GOT3 (cell line): ENCODE measurements at places on chromosomes 3 and 15.

GRCh38 chr3:184200825-184201224, 14.8 kb downstream of the ABCF3 start:
- no peak for DNase-seq

- DNase-seq = no peak
Measured at GRCh38 chr15:70275461-70276138, 177.9 kb upstream of the TLE3 start.

- no peak for DNase-seq
Measured at GRCh38 chr3:138875096-138875753, 40.5 kb upstream of the PIK3CB start.

DNA sequence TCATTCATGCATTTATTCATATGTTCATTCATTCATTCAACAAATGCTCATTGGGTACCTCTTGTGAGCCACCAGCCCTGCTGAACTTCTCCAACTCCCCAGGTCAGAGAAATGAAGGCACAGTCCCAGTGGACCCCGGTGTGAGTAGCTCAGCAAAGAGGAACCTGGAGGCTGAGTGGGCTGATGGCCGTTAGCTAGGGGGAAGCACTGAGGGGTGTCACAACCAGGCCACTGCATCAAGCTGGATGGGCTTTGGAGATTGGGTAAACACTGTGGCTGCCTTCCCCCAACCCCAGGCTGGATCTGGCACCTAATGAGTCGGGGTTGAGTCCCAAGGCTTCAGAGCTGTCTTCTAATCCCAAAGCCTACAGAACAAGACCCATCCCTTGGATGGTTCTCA, 12.1 kb upstream of the ALAS1 start:
- DNase-seq = no peak

GRCh38 chr15:69798481-69799250, 299.1 kb downstream of the TLE3 start:
- DNase-seq = no peak

DNA sequence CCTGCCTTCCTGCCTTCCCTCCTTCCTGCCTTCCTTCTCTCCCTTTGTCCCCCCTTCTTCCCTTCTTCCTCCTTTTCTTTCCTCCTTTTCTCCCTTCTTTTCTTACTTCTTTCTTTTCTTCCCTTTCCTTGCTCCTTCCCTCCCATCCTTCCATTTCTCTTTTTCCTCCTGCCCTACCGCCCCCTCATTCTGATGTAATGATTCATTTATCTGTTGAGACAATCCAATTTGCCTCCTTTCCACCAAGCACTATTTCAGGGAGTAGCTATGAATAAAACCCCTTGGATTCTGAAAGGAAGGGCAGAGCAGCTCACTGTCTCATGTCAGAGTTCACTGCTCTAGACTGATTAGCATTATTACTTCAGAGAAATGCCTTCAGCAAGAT, 462.6 kb downstream of the PDCD6IP start:
- no peak for DNase-seq

DNA sequence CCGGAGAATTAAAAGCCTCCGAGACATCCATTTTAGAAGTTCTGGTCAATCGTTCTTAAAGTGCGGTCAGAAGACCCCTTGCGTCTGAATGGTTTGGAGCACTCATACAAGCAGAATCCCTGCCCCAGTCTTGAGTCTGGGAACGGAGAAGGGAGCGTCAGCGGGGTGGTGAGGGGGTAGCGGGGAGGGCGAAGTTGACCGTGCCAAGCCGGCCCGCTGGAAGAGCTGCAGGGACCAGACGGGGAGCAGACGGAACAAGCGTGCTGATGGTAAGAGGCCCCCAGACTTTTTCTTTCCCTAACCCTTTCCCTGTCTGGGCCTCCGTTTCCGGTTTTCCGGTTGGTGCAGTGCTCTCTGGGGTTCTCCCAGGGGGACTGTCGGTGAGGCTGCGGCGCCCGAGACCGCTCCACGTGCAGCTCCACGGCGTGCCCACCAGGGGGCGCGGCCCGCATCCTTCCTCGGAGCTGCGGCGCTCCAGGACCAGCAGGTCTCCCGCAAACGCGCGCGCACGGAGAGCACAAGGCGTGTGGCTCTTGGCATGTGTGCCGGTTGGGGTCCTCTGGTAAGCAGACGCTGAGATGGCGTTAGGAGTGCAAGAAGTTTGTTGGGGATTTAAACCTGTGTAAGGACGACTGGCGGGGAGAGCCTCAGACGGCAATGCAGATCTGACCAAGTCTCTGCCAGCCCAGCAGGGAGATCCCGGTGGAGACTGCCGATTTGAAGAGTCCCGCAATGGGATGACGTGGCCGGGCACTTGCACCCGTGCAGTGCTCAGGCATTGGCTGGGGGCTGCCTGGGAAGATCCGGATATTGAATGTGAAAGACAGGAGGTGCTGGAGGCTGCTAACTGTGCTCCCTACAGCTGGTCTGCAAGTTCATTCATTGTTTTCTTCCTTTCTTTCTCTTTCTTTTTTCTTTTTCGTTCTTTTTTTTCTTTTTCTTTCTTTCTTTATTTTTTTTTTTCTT, 19.2 kb upstream of the CORO2B start:
- DNase-seq = peak; percentile 75

GRCh38 chr15:83769411-83769999, 115.6 kb downstream of the ADAMTSL3 start:
- no peak for DNase-seq

DNA sequence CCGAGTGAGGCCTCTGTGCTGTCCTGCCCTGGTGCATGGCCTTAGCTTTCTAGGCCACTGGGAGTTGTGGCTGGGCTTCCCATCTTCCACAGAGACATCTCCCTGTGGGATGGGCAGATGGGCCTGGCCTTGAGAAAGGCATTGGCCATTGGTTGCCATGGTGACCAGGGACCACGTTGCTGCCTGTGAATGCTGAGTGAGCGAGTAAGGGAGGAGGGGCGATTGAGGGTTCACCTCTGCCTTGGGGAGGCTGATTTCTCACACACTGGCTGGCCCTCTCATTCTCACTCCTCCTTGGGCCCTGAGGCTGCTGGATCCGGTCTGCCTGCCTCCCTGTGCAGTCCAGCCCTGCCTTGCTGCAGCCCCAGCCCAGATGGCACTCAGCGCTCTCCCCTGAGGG, 26.4 kb upstream of the DOCK3 start:
- no peak for DNase-seq

DNA sequence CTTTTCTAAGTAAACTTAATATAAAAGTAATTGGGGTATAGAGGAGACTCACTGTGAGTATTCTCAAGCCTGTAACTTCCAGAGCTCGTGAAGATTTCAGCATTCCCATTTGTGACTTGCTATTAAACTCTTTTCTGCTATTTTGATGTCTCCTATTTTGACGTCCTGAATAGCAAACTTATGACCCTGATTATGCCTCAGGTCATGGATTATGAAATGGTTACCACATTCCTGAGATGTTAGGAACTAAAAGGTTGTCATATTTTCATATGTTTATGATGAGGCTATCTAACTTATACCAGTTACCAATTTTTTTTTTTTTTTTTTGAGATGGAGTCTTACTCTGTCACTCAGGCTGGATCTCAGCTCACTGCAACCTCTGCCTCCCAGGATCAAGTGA, 105.5 kb downstream of the ATG7 start:
- DNase-seq = no peak
